Caudate nucleus (tissue), 63 donors: ENCODE measurements at places on chromosomes 1 and 21.
A peak's percentile ranks its signal among the peaks of the same experiment; 100 is the strongest.

- DNase-seq = no peak
These were observed 50.0 kb upstream of the TARDBP start for GRCh38 chr1:10962483-10962882.

DNA sequence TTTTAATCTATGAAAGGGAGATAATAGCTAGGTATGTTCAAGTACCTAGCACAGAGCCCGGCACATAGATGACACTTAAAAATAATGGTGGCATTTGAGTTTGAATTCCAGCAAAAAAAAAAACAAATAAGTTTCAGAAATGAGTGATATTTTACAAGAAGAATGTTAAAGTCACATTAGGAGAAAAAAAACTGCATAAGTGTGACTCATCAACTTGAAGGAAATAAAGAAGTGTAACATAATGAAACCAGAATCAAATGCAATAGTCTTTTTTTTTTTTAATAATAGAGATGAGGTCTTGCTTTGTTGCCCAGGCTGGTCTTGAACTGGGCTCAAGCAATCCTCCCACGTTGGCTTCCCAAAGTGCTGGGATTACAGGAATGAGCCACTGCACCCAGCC lies 17.1 kb downstream of the DNASE2B start:
- DNase-seq = no peak

- peak; percentile 21 for DNase-seq
These were observed 29.3 kb downstream of the KRTAP10-1 start for GRCh38 chr21:44510508-44511218.

- DNase-seq = no peak
These were observed 714.9 kb downstream of the ADGRL2 start for GRCh38 chr1:82515650-82516049.

DNA sequence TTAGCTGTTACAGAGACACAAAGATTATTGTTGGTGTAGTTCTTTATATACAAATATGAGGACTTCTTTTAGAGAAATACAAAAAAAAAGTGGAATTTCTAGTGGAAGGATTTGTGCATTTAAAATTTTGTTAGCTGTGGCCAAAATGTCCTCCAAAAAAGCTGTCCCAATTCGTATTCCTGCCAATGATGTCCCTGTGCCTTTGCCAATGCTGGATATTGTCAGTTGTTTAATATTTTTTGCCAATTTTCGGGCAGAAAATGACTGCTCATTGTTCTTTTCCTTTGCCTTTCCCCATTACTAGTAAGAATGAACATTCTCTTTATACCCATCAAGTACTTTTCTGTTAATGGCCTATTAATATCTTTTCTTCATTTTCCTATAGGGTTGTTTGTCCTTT lies 110.0 kb upstream of the HOOK1 start:
- no peak for DNase-seq

DNA sequence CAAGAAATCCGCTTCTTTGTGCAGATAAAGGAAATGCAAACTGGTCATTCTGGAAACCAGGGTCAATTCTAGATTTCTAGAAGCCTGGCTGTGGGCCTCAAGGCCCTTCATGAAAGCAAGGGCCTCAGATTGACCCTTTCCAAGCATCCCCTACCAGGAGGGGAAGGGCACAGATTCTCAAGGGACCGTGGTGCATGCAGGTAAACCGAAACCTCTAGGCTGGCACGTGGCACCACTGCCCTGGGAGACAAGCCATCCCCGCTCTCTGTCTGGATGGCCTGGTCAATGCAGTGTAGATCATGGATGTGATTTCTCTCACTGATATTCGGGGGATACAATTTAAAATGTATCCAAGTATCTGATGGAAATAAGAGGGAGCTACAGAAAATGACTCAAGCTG lies 69.4 kb downstream of the TOMM20 start:
- no peak for DNase-seq

DNA sequence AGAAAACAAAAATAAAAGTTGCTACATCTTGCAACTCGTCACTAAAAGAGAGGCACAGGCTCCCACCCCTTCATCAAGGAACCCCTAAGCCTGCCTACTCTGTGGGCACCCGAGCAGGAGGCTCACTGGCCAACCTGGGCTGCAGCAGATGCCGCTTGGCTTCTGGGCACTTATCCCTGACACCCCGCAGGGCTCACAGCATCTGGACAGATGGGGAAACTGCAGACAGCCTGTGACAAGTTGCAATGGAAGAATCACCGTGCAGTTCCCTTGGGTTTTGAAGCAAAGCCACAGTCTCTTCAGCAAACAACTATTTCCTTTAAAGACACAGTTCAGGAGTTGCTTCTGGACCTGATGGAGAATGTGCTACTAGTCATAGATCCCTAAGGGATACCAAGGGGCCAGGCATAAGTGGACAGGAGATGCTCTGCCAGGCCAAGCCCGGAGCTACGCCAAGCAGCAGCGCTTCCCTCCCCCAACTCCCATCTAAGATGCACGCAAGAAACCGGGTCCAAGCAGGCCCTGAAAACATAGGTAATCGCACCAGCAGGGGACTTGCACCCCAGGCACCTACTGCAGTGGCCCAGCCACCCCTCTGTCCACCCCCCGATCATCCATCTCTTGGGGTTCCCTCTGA lies 170.6 kb downstream of the NPHP4 start:
- DNase-seq = no peak

DNA sequence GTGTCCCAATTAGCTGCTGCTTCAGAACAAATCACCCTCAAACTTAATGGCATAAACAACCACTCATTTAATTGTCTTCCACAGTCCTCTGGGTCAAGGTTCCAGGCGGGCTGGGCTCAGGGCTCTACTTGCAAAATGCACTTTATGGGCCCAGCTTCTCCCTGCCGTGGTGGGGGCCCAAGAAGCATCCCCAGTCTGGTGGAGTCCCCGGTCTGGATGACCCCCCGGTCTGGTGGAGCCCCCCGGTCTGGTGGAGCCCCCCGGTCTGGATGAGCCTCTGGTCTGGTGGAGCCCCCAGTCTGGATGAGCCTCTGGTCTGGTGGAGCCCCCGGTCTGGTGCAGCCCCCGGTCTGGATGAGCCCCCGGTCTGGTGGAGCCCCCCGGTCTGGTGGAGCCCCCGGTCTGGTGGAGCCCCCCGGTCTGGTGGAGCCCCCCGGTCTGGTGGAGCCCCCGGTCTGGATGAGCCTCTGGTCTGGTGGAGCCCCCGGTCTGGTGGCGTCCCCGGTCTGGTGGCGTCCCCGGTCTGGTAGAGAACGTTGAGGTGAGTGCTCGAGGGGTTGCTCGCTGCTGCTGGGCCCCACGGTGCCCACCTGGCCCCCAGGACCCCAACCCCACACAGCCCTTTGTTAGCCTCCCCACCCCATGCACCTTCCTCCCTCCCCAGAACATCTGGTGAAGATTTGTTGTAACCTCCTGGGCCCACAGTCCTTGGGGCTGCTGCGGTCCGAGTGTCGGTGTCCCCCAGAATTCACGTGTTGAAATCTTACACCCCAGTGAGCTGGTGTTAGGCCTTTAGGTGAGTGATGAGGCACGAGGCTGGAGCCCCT lies 33.8 kb downstream of the POFUT2 start:
- no peak for DNase-seq

DNA sequence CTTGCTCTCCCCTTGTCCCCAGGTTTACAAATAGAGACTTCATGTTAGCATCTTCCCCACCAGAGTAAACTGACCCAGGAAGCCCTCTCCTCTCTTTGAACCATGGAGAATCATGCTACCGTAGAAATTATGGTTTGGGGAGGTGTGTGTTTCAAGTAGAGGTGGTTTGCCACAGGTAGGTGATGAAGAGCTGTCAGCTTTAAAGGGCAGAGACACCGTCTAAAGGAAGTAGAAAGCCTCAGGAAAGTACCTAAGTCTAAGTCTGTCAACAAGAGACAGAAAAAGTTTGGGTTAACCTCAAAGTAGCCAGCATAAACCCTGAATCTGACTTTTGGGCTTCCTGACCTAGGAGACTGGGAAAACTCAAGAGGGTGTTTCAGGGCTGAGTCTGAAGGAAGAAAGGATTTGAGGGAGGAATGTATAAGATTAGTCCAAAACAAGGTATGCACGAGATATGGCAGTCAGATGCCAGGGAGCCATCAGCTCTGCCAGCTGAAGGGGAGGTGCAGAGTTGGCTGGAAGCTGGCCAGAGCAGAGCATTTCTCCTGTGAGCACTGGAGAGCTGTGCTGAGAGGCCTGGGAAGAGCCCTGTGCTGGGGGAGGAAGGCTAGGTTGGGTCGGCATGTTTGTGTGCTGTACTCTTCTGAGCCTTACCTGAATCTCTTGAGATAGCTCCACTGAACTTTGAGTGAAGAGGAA lies 14.3 kb downstream of the ADAMTSL4 start:
- no peak for DNase-seq
